Liver (tissue), 10 donors: ENCODE measurements at places on chromosomes 4 and X.

DNA sequence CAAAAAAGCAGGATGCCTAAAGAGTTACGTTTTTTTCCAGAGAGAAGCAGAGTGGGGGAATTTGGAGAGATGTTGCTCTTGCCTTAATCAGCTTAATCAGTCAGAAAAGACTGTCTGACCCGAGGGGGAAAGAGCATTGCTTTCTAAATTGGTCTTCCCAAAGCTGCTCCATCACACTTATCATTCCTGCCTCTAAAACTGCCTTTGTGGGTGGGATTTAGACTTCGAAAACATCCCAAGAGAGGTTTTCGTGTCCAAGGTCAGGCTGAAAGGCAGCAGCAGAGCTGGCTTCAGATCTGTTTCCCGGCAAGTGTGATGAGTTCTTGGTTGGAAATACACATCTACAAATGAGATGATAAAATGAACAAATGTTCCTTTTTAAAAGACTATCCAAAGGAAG is 155.2 kb downstream of the SH2D1A start:
- no peak for DNase-seq
- no peak overlapping the region for H3K27ac ChIP-seq
- H3K36me3 ChIP-seq, result peaks cover 4% of the 10 kb centered on the region
- H3K4me3 ChIP-seq, result no peak overlapping the region
- H3K4me1 ChIP-seq, result no peaks in the 10 kb centered on the region

- no peaks in the 10 kb centered on the region for H3K36me3 ChIP-seq
- H3K4me3 ChIP-seq, result no peak overlapping the region
- H3K27ac ChIP-seq, result no peak overlapping the region
- no peaks in the 10 kb centered on the region for H3K27me3 ChIP-seq
- no peak for DNase-seq
- no peaks in the 10 kb centered on the region for H3K4me1 ChIP-seq
These were observed 751.5 kb upstream of the FAM241A start for GRCh38 chr4:111393781-111394180.

GRCh38 chrX:29376584-29376983 is 789.3 kb downstream of the IL1RAPL1 start:
- H3K36me3 ChIP-seq, result no peaks in the 10 kb centered on the region
- no peak overlapping the region for H3K27ac ChIP-seq
- no peaks in the 10 kb centered on the region for H3K4me1 ChIP-seq
- no peak for DNase-seq

DNA sequence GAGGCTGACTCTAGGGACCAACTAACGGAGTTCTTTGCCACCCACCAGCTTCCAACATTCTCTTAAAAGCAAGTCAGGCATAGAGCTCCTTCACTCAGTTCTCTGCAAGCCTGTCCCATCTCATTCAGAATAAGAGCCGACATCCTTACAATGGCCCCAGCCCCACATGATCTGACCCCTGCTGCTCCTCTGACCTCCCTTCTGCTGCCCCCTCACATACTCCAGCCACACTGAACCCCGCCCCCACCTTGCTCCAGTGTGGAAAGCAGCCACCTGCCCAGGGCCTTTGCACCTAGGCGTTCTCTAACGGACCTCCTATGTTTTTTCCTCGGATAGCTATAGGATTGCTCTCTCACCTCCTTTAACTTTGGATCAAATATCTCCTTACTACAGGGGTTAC is 143.2 kb upstream of the ETNPPL start:
- no peak overlapping the region for H3K27ac ChIP-seq
- peaks cover 4% of the 10 kb centered on the region for H3K27me3 ChIP-seq
- DNase-seq, result no peak

GRCh38 chr4:128416921-128417320 is 129.3 kb upstream of the PGRMC2 start:
- H3K27me3 ChIP-seq, result no peaks in the 10 kb centered on the region
- no peak overlapping the region for H3K27ac ChIP-seq
- H3K4me3 ChIP-seq, result no peak overlapping the region
- no peaks in the 10 kb centered on the region for H3K4me1 ChIP-seq
